Calu3 (cell line): ENCODE measurements at places on chromosomes 2 and 18.

DNA sequence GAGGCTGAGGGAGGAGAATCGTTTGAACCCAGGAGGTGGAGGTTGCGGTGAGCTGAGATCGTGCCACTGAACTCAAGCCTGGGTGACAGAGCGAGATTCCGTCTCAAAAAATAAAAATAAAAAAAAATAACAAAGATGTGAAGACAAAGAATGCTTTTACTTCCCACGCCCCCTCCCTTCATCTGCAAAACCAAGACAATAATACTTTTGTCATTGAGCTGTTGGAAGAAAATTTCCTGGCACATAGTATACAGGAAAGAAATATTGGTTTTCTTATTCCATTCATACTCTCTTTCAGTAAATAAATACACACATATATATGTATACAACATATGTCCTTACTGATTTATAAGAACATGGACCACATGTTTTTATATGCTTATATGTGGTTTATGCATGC is 12.2 kb downstream of the GREB1 start:
- no peak for DNase-seq

- DNase-seq, result no peak
These were observed 180.9 kb downstream of the SMAD2 start for GRCh38 chr18:47749600-47749973.

DNA sequence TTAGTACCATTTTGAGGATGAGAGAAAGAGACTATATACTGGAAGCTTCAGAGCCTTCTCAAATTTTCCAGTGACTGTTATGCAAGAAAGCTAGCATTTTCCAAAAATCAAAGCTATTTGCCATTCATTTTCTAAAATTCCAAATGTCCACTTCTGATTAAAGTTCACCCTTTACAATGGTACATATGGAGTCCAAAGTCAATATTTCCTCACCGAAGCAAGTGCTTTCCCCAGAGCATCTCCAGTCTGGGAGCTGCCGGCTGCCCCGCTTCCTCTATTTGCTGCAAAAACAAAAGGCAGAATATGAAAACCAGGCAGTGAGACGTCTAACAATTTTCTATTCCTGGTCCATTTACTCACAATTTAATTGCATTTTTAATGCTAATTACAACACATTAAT is 302.0 kb upstream of the CCDC68 start:
- no peak for DNase-seq

GRCh38 chr2:46167924-46168323 is 129.3 kb upstream of the EPAS1 start:
- DNase-seq, result no peak

- DNase-seq, result no peak
These were observed 212.3 kb upstream of the TRIB2 start for GRCh38 chr2:12504443-12504842.

- DNase-seq, result no peak
These were observed 201.7 kb upstream of the STON1 start for GRCh38 chr2:48328159-48328809.

DNA sequence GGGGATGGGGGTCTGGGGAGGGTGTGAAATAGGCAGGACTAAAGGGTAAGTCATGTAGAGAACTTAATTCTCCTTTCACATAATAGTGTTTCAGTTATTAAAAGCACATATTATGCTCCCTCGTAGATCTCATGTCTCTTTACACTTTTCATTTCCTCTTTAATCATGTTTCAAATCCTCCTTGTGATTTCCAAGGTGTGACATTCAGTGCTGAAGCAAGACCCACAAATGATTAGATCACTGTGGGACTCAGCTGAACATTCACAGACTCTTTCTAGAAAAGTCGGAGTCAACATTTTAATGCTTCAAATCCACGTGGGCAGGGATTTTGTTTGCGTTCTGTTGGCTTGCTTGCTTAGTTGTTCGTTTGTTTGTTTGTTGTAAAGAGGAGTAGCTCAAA is 34.7 kb upstream of the CALCRL start:
- DNase-seq, result no peak

- DNase-seq, result peak; percentile 69
These were observed 49.4 kb downstream of the RHOB start for GRCh38 chr2:20496076-20496872.

DNA sequence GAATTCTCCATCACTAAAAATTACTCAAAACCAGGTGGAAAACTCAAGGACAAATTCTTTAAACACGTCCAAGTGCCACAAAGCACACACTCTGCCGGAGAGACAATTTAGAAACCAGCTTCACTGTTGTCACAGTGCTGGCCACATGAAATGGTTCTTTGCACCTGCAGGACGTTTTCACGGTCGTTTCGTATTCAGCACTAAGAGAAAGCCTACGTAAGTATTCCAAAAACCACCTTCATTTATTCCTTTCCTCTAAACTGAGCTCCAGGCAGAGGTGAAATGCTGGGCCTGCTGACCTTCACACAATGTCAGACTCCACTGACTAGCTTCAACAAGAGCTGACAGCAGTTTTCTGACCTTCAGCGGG is 680 bp downstream of the ATP5F1A start:
- DNase-seq, result no peak

DNA sequence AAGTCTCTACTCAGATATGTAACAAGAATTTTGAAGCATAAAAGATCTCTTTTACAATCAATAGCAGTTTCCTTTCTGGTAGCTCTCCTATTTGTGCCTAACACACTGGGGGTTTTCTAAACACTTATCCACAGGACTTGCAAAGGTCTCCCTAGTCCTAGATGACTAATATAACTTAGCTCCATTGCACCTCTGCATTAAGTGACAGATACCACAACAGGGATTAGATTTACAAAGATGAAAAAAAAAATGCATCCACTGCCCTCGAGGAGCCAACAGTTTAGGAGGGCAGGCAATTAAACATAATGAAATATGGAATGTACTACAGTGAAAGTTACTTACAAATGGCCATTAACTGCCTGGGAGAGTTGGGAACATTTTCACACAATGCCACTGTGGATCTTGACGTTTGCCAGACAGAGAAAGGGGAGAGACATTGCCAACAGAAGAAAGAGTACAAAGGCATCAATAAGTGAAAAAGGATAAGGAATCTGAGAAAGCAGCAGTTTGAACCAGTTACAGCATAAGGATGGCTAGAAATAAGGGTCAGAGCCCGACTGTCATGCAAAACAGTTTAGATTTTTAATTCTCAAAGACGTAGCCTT is 14.3 kb downstream of the PPP3R1 start:
- DNase-seq, result no peak

DNA sequence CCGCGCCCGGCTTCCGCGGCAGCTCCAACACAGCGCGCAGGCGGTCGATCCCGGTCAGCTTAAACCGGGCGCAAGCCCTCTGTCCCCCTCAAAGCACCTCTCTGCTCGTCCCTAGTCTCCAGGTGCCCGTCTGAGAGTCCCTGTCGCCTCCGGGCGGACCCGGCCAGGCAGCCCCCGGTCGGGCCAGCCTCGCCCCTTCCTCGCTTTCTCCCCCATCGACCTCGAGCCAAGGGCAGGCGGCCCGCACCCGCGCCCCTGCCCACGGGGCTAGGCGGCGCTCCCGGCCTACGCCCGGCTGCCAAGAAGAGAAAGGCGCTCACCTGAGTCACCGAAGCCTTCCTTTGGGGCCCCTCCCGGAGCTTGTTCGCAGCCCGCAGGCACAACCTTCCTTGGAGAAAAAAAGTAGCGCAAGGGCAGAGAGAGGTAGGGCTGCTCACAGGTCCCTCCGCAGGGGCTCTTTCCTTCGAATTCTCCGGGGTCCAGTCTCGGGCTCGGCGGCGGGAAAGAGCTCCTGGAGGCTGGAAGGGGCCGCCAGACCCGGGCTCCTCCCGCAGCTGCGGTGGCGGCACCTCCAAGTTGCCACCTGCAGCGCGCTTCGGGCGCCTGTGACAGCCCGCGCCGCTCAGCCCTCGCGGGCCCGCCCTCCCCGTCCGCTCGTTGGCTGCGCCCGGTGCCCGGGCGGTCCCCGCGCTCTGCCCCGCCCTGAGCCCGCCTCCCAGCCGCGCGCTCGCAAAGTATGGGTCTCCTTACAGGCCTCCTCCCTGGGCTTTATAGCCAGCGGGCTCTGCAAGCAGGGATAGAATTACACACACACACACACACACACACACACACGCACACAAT is 86.5 kb upstream of the EPB41L3 start:
- no peak for DNase-seq

- no peak for DNase-seq
These were observed 21.9 kb downstream of the TEX44 start for GRCh38 chr2:231614559-231615057.

- DNase-seq, result no peak
These were observed 37.5 kb downstream of the POLR1A start for GRCh38 chr2:86068136-86068588.

DNA sequence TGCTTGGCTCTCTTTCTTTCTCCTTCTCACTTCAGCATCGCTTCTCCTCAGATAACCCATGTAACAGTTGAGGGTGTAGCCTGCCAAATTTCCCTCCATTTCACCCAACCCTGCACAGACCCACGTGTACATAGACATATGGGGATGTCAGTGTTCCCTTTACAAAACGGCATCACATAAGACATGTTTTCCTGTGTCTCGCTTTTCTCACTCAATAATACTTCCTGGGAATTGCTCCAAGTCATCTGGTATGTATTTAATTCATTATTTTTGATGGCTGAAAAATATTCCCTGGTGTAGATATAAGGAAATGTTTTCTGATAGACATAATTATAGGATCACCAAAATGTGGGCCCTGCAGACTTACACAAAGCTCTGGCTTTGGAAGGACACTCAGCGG is 176.8 kb downstream of the LOXHD1 start:
- DNase-seq, result no peak

DNA sequence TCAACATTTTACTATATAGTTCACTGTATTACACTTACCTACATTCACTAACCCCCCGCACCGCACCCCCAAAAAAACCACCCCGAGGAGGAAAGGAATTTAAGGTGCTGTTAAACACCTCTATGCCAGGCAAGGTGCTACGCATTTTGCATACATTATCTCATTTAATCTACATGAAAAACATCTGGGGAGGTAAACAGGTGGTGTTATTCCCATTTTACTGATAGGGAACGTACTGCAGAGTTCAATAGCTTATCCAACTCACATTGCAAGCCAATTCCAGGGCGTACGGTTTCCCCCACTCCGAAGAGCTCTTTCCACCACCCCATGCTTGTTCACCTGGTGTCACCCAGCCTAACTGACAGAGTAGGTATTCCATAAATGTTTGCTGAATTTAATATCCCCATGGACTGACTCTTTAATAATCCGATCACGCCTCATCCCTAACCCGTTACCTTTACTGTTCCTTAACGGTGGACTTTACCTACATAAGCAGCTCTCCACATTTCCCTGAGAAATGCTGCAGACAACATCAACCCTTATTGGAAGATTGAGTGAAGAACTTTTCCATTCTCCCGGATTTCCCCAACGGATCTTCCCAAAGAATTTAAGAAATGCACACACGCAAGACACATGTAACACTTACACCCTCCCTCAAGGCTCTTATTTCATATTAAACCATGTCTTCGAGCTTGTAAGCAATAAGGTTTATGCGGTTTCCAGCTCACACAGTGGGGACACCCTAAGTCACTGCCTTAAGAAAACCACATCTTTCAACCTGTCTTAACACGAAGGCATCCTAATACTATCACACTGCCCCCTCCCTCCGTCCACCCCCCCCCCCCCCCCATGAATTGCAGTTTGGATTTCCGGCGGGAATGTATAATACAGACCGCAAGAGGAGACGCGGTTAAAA is 1.2 kb downstream of the RAPH1 start:
- DNase-seq, result no peak

- no peak for DNase-seq
These were observed 109.4 kb downstream of the PARD3B start for GRCh38 chr2:204654669-204655068.

DNA sequence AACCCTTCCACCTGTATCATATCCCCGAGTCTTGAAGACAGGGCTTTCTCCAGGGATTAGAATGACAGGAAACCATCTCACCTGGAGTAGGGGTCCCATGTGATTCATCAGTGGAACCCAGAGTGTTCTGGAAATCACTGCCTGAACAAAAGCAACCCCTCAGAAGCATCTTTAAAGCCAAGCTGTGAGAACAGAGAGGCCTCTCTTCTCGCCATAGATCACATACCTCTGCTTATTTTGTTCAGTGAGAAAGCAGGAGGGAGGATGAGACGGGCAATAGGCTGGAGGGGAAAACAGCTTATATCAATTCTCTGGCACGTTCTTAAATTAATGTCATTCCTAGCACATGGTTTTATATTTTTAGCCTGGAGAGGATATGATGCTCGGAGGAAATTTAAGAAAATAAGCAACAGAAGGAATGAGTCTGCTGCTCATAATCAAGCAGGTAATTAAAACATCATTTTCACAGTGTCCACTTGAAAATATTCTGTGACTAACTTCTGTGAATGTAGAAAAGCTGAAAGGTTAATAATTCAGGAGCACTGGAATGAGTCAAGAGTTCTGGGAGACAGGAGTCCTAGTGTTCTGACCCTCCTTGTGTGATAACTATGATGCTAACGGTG is 213.6 kb upstream of the SP5 start:
- no peak for DNase-seq

GRCh38 chr2:24893934-24894333 is 26.1 kb downstream of the ADCY3 start:
- no peak for DNase-seq

DNA sequence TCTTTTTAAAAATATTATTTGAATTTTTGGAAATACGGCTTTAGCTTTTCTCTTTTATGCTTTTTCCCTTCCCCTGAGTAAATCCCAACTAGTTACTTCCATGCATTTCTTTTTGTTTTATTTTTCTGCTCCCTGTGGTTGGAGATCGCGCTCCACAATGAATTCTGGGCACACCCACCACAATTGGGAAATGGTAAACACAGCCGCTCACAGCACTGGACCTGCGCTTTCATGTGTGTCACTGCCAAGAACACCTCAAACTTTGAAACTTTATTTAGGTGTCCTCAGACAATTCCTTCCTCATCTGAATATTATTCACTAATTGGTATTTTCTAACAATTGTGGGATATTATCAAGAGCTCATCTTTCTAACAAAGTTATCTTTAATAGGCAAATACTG is 82.8 kb upstream of the TMEM18 start:
- no peak for DNase-seq

- DNase-seq, result no peak
These were observed 31.7 kb downstream of the HRH4 start for GRCh38 chr18:24491927-24492834.
